HL-60 (cell line): ENCODE measurements at places on chromosomes 6 and 20.
A peak's percentile ranks its signal among the peaks of the same experiment; 100 is the strongest.

GRCh38 chr20:35091816-35092523, 637 bp downstream of the TRPC4AP start:
- no peak for DNase-seq

- no peak for DNase-seq
These were observed 50.9 kb downstream of the RIOK1 start for GRCh38 chr6:7440476-7440875.

GRCh38 chr6:113558966-113559365, 298.2 kb upstream of the MARCKS start:
- no peak for DNase-seq

GRCh38 chr6:166478782-166479592, 96.2 kb upstream of the MPC1 start:
- no peak for DNase-seq

DNA sequence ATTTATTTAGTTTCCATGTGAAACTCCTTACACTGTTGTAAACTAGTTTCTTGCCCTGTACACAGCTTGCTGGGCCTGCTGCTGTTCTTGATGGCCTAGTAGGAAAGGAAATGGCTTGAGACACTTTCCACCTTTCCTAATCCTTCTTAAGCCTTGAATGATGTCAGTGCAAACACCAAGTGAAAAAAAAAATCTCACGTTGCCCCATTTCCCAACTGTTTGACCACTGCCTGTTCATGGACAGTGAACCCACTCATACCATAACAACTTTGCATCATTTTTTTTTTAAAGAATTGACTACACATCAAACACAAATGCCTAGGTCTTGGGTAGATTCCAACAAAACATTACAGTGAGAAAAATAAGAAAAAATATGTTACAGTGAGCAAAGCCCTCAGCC, 653.6 kb upstream of the FLRT3 start:
- no peak for DNase-seq

GRCh38 chr6:51382847-51383246, 564.2 kb downstream of the TFAP2B start:
- DNase-seq, result no peak

- no peak for DNase-seq
These were observed 27.9 kb upstream of the MYMX start for GRCh38 chr6:44188819-44189218.

- DNase-seq, result no peak
These were observed 31.9 kb downstream of the HUS1B start for GRCh38 chr6:624979-625378.

- DNase-seq, result no peak
These were observed 77.1 kb upstream of the MAN1A1 start for GRCh38 chr6:119426619-119427018.

DNA sequence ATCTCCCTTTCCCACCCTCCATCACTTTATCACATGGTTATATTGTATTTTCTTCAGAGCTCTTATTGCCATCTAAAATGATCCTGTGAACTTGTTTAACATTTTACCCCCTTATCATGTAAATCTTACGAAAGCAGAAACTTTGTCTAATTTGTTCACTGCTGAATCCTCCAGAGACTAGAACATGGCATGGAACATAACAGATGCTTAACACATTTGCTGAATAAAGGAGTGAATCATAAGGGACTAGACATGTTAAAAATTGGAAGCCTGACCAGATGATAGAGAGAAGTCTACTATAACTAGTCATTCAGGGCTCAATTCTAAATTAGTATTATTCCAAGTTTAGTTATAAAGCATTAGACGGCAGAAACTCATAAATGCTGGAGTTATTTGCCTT, 73.3 kb downstream of the MAN1A1 start:
- DNase-seq, result no peak

DNA sequence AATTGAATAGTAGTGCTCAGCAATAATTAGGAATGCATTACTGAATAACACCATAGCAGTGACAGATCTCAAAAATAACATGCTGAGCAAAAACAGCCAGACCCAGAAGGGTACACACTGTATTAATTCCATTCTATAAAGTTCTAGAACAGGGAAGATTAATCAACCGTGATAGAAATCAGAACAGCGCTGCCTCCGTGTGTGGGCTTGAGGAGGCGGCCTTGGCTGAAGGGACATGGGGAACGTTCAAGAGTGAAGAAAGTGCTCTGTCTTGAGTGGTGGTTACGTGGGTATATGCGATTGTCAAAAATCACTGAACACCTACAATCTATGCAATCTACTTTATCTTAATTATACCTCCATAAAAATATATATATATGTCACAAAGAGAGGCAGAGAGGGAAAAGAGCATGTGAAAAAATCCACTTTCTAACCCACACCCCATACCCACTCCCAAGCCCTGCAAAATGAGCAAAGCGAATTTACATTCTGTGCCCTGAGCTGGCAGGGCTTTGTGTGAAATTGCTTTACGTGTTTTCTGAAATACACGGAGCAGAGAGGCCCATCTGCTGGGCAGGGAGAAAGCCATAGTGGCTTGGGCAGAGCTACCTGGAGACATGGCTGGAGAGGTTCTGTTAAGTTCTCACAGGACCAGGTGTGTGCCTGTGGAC, 74.4 kb downstream of the NFATC2 start:
- no peak for DNase-seq

GRCh38 chr6:28543651-28544610, 18.2 kb downstream of the GPX5 start:
- DNase-seq, result peak; percentile 5

DNA sequence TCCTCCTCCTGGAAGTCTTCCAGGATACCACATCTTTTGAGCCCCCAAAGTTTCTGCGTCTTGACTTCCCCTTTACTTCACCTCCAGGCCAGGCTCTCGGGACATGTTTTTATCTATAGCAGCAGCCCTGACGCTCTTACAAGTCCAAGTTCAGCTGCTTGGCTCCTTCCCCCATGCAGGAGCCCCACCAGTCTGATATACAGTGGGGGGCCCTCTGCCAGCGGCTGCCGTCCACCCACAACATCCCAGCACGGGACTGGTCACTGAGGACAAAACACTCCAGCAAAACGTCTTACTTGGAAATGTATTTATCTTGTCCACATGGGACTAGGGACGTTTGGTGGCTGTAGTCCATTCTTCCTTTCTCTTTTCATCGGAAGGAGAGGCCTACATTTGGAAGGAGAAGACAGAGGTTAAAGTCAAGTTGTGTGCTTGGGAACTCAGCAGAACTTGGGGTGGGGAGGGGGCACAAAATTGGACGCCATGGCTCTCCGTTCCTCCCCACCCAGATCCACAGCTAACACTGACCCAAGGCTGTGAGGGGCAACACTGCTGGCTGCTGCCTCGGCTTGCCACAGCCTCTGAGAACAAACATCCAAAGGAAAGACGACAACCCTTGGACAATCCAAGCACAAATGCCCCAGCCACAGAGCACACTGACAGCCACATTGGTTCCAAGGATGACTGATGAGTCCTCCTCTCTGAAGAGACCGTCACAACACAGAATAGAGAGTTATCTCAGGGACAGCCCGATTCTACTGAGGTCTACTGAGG, 79.2 kb downstream of the PRND start:
- DNase-seq, result no peak

GRCh38 chr6:81832304-81832703, 79.8 kb upstream of the TENT5A start:
- DNase-seq, result no peak

- DNase-seq, result no peak
These were observed 140.4 kb upstream of the CITED2 start for GRCh38 chr6:139514819-139515218.

DNA sequence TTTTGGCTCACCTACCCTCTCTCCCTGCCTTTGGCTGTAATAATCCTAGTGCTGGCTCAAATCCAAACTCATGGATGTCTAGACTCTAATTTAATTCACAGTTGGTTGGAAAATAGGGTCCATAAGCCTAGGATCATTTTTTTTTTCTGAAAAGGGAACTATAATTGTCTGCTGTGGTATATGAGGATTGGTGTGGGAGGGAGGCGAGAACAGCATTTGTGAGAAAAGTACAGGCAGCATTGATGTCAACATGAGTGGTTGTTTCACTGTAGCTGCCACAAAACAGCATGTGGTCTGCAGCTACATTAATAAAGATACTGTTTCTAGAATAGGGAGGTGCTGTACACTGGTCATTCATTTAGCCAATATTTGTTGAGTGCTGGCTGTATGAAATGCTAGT, 18.6 kb upstream of the POLR1H start:
- no peak for DNase-seq

- DNase-seq, result no peak
These were observed 75.5 kb upstream of the ELOVL5 start for GRCh38 chr6:53424300-53424699.

- peak; percentile 17 for DNase-seq
These were observed 35.0 kb upstream of the NELFCD start for GRCh38 chr20:58945965-58946631.

DNA sequence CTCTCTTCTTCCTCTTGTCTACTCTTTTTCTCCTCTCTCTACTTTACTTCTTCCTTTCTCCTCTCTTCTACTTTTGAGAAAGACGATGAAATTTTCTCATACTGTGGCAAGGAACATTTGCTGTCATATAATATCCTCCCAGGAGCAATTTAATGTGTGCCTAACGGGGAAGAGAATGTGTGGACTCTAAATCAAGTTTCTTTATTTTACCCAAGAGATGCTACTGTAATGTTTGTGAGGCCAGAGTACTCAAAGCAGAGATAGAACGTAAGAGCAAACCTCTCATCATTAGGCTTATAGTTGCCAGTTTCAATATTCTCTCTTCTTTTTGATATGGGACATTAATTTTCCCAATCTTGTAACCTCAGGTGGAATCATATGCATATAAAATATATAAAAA, 801.4 kb downstream of the BCKDHB start:
- no peak for DNase-seq

DNA sequence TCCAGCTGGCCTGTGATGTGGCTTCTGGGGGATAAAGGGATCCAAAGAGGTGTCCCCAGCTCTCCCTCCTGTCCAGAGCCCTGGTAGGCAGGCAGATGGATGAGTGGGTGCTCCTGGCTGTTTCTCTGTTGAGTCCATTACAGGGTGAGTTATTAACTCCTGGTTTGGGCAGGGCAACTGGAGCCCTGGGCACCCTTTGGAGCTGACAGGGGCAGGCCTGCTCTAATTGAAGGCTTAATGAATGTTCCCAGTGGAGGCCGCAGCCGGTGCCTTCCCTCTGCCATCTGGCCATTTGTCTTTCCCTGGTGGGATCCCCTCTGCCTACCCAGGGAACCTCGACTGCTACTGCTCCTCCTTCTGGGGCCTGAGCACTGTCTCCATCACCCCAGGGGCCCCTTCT, 44.7 kb upstream of the MLN start:
- no peak for DNase-seq

DNA sequence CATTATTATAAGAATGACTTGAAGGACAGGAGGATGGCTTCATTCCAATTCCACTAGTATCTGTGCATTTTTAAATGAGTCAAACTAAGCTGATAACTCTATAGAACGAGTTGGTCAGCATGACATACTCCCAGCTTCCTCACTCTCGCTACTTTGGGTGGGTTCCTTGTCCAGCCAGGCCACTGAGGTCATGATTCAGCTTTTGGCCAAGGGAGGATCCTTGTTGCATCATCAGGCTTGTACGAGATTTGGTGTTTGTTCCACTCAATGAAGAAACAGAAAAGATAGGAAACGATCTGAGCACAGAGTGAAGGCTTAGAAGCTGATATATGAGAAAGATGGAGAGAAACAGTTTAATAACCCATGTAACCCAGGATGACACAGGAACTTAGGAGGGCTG, 19.8 kb downstream of the NEDD9 start:
- no peak for DNase-seq

- DNase-seq, result no peak
These were observed 62.5 kb downstream of the CEBPB start for GRCh38 chr20:50253101-50253500.

- no peak for DNase-seq
These were observed 62.5 kb upstream of the SYNCRIP start for GRCh38 chr6:85705220-85705619.

GRCh38 chr6:140758169-140758877, 1374.4 kb upstream of the GJE1 start:
- DNase-seq, result no peak

DNA sequence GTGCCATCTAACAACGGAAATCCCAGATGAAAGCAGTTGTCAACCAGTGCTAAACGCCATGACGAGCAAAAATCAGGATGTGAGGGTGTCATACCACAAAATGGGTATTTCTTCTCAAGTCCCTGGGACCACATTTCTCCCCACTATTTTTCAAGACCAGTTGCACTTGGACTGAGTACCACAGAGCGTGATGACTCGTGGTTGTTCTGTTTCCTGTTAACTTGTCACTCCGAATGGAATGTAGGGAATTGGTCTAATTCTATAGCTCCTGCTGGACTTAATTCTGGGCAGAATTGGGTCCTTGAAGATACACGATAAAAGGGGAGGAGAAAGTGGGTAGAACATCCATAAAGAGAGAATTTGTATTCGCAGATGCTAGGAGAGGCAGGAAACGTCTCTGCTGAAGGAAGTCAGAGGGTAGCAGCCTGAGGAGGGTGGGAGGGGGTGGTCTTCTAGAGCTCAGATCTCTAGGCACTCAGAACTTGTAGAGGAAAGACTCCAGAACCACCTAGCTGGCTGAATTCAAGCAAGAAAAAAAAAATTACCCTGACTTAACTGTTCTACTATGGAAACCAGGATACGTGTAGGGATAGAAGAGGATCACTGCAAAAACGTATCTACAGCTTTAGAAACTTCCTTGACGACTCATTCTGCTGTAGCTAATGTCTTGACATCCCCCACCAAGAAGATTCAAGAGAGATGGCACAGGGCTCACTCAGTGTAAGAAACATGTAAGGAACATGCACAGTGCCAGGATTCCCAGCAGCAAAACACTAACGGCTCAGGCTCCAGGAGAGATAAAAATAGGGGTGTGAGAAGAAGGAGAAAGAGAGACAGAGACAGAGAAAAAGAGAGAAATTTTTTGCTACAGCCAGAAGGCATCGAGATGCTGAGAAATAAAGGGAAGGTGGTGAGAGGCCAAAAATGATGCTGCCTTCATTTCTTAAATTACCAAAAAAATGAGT, 494.7 kb downstream of the CD83 start:
- DNase-seq, result no peak

GRCh38 chr20:47583551-47583950, 81.9 kb downstream of the NCOA3 start:
- DNase-seq, result no peak

GRCh38 chr20:51139891-51140290, 117.0 kb upstream of the KCNG1 start:
- DNase-seq, result no peak

DNA sequence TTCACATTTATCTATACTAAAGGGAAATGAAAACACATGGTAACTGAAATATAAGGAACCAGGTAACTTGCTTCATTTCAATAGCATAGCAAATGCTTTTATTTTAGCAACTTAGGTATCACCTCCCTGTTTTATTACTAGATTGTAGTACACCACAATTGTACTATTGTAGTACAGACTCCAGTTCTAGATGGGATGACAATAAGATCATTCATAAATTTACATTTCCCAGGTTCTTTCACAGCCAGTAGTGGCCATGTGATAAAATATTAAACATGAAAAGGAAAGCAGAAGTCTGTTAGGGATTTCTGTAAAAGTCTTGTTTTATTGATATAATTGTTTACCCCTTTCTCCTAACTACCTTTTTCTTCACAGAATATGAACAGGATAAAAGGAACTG, 97.2 kb downstream of the LMBRD1 start:
- no peak for DNase-seq
